ENCODE measurements at places on chromosomes 4 and X.

DNA sequence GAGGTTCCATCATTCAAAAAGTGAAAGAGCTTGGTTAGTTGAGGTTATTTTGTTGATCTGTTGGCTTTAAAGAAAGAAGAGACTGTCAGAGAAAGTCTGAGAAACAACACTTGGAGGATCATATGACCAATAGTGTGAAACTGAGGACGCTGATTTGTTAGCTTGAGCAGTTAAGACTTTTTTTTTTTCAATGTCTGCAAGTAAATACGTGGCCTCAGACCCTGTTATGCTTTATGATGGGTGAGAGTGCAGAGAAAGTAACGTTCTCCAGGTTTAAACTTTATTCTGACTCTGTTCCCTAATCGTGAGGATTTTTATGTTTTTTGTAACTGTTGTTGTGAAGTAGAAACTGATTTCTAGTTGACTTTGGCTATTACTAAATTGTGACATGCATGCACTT, 45.9 kb downstream of the GAB1 start:
- DNase-seq = no peak

DNA sequence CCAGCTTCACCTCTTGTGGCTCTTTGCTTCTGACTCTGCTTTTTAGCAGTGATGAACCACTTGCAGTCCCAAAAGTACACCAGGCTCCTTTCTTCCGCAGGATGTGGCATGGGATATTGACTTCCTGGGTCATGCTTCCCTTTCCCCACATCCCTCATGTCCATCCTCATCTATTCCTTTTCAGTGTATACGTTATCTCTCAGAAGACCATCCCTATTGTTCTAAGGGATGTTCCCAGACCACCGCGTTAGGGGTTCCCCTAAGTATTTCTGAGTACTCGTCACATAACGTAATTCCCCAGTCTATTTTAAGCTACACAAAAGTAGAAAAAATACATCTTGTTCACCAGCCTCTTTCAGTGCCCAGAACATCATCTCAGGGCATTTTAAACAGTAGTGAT, 71.1 kb upstream of the NLGN4X start:
- no peak for DNase-seq

DNA sequence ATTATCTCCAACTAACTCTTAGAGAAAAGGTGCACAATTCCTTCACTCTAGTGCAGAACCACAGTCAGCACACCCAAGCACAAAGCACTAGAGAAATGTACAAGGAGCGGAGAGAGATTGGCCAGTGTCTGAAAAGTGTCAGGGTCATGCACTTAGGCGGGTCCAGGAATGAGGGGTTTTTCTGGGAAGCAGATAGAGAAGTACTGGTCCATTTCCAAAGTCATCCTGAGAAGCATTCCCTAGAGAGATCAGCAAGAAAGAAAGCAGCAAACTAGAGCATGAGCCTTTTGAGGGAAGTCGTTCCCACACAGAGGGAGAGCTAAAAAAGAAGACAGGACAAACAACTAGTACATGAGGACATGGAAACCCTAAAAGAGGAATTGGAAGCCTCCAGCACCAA, 168.1 kb upstream of the MAP3K15 start:
- no peak for DNase-seq

DNA sequence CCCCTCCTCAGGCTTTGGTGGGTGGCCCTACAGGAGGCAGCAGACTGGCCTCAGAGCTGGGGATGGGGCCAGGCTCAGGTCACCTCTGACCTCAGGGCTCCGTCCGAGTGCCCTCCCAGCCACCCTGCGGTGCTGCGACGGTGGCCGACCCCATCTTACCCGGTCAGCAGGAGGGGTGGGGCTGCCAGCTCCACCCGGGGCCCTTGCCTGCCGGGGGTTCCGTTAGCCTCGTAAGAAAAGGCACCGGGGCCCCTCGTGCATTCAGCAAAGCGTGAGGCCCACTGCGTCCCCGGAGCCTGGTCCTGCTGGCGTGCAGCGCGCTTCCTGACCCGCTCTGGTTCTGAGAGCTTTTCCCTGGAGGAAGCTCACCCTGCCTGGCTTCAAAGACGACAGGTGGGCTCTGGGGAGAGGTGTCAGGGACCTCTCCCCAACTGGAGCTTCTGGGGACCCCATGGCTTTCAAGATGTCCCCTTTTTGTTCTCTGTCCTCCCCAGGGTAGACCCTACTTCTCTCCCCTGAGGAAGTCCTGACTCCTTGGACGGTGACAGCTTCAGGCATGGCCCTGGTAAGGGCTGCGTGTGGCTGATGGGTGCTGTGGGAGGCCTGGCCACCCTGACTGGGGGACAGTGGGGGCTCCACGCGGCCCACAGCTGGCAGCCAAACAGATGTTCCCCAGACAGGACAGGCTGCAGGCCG, 15.9 kb downstream of the FGFRL1 start:
- no peak for DNase-seq

DNA sequence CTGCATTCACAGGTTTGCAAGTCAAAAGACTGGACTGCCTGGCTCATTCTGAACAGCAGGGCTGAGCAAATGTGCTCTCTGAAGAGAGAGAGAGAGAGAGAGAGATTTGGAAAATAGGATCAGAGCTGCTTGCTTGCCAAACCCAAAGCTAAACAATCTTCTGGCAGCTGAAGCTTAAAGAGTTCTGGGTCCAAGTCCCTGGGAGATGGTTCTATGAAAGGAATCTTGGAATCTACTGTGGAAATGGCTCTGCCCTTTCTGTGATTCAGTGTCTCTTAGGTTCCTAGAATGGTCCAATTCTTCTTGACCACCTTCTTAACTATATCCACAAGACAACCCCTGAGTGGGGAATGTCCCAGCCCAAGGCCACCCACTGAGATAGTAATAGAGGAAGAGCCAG, 66.1 kb upstream of the EFNB1 start:
- no peak for DNase-seq

- DNase-seq = no peak
Observed at GRCh38 chr4:3145234-3145924, 70.9 kb downstream of the HTT start.

- no peak for DNase-seq
Observed at GRCh38 chrX:20248592-20249192, 18.0 kb downstream of the RPS6KA3 start.

DNA sequence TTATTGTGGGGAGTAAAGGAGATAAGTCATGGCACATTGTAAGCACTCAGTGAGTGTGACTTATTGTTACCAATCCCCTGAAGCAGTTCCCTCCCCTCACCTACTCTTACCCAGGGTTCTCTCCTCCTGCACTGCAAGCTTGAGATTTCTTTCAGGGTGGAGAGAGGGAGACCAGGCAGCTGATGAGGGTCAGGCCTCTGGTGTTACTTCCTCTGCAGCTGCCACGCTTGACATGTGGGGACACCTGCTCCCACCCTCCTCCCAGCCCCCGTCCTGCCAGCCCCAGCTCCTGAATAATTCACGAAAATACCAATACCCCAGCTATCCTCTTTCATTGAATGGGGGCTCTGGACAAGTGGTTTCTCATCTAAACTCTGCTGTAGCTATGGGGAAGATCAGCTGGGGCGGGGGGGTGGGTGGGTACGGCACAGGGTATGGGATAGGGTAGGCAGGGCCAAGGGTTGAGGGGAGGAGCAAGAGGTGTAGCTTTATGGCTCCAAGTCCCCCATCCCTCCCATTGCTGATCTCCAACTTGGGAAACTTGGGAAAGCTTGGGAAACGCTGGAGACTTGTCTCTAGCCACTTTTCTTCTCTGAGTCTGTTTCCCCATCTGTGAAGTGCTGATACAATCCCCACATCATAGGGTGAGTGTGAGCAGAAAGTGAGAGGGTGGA, 148.5 kb upstream of the PJA1 start:
- no peak for DNase-seq

DNA sequence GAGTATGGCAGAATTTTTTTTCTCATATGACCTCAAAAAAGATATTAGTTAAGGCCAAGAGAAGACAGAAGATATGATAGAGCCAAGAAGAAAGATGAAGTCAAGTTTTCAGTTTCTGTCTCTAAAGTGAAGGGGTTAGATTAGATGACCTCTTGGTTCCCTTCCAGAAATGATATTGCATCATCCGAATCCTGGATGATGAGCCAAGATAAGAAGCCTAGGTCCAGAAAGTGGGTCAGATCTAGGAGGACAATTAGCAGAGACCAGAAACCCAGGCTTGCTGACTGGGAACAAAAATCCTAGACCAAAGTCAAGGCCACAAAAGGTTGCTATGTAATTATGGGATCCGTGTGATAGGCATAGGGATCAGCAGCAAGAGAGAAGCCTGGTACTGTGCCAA, 20.2 kb downstream of the SATL1 start:
- no peak for DNase-seq

DNA sequence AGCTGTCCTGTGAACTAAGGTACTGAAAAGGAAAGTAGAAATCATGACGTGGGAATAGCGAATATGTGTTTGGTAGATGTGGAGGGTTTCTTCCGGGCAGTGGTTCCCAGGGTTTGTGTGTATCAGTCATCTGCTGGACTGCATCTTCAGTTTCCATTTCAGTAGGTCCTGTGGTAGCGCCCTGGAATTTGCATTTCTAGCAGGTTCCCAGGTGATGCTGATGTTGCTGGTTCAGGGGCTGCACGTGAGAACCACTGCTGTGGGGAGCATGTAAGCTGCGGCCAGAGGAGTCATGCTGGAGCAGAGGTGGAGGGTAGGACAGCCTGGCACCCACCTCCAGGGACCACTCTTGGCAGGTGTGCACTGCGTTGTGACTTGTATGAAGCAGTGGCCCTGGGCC, 47.1 kb downstream of the ARHGAP10 start:
- no peak for DNase-seq

- DNase-seq = no peak
Observed at GRCh38 chrX:20968996-20969395, 405.2 kb upstream of the CNKSR2 start.

DNA sequence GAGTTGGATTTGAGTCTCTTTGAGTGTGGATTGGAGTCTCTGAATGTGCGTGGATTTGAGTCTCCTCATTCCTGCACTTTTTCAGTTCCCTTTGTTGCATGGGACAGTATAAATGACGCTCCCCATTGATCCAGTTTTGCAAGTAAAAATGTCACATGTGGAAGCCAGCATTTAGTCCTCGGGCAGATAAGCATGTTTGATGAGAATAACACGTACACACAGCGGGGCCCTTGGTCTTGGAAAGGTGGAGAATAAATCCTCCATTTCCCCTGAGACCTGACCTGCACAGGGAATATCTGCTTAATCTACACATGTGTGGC, 8.1 kb downstream of the P2RY8 start:
- DNase-seq = no peak

DNA sequence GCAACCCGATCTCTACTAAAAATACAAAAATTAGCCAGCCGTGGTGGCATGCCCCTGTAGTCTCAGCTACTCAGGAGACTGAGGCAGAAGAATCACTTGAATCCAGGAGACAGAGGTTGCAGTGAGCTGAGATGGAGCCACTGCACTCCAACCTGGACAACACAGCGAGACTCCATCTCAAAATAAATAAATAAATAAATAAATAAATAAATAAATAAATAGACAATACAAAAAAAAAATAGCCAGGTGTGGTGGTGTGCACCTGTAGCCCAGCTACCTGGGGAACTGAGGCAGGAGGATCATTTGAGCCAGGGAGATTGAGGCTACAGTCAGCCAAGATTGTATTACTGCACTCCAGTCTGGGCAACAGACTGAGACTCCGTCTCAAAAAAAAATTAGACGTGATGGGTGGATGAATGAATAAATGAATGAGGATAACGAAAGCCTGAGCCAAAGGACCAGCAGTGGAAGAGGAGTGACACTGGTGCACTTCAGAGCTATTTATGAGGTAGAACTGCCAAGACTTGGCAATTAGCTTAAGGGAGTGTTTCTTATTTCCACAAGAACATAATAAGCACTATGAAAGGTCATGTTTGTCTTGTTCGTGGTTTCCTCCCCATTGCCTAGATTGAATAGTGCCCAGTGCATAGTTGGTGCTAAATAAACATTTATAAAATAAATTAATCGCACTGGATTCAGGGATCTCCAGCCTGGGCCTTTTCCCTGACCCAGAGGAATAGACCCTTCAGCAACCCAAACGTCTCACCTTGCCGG, 232.2 kb downstream of the IDS start:
- no peak for DNase-seq

DNA sequence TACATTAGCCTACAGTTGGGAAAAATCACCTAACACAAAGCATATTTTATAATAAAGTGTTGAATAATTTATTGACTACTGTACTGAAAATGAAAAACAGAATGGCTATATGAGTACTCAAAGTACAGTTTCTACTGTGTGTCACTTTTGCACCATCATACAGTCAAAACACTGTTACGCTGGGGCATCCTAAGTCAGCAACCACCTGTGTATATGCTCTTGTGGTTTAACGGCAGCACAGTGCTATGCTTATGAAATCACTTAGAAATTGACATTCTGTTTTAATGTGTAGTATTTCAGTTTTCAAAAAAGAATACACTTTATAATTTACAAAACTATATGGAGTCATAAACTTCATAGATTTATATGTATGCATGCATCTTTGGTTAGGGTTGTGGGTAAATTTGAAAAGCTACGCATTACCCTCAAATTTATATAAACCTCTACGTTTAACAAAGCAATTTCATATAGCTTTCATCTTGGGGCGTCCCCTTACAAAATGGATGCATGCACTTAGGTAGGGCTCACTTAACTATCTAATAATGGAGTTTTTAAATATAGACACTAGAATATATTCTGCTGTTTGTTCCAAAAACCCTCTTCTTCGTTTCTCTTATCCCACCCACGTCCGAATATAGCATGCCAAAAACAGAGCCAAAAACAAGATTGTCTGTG, 690 bp upstream of the NEIL3 start:
- no peak for DNase-seq

GRCh38 chr4:113851816-113852215, 90.3 kb upstream of the CAMK2D start:
- DNase-seq = no peak

- no peak for DNase-seq
Observed at GRCh38 chr4:109332926-109333464, 30.5 kb upstream of the COL25A1 start.

DNA sequence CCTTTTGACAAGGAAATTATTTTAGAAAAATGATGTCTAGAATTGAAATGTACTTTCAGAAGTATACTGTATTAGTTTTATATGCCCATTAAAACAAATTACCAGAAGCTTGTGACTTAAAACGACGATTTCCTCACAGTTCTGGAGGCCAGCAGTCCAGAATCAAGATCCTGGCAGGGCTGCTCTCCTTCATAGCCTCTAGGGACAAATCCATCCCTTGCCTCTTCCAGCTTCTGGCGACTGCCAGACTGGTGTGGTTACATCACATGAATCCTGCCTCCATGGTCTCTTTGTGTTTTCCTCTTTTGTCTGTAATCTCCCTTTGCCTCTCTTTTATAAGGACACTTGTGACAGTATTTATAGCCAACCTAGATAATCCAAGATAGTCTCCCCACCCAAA, 97.1 kb downstream of the IQCM start:
- DNase-seq = no peak

GRCh38 chr4:80286451-80286850, 20.0 kb downstream of the FGF5 start:
- DNase-seq = no peak

DNA sequence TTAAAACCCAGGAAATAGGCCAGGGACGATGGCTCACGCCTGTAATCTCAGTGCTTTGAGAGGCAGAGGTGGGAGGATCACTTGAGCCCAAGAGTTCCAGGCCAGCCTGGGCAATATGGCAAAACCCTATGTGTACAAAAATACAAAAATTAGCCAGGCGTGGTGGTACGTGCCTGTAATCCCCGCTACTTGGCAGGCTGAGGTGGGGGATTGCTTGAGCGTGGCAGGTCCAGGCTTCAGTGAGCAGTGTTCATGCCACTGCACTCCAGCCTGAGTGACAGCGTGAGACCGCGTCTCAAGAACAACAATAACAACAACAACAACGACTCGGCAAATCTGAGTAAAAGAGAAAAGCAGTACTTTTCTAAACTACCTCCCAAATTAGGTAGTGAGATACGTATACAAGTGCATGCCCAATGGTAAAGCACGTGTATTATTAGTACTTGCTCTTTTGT, 13.0 kb upstream of the NDUFC1 start:
- no peak for DNase-seq

Data from stimulated activated CD4-positive, alpha-beta T cell treated with anti-CD3 and anti-CD28 coated beads, Interleukin-15, amount 100 ng/mL, for 48 hours (primary cell).